Hepatocyte (in vitro differentiated cells): ENCODE measurements at places on chromosomes 7 and 10. TPM values are rescaled to one million over a fixed set of nuclear protein-coding genes. Genes with fewer than 3 reads are reported as not detected.

DNA sequence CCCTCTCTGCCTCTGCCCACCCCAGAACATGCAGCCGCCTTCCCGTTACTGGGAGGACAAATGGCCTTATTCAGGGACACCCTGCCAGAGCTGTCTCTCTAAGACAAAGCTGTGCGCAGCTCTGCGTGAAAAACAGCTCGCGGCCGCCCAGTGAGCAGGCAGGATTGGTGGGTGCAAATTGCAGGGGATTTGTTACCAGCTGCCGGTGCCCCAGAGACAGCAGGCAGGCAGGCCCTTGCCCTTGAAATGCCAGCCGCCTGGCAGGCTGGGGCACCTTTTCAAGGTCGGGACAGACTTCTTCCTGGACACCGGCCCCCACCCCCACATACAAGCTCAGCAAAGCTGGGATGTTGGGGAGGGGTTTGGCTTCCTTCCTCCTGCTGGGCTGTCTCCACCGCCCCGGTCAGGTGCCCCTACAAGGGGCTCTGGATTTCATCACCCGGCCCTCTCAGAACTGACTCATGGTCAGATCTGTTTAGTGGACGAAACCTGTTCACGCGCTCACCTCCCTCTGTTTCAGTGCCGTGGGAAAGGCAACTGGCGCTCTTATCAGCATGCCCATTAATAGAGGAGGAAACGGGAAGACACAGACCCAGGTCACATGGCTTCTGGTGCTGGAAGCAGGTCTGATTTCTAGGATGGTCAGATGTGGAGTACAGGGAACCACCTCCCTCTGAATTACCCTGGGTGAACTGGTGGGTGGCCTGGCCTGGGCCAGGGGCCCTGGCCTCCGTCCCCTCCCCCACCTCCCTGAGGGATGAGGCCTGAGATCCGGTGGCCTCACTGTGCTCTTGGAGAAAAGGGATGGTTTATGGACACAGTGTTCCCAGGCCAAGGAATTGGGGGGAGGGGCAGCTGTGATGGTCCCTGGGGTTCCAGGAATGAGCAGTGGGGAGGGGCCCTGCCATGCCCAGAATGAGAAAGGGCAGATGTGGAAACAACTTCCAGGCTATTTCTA, 123.9 kb upstream of the PPIF start:
- peak; percentile 78 for DNase-seq

GRCh38 chr10:125011171-125011925, 69.4 kb downstream of the ZRANB1 start:
- DNase-seq = no peak

DNA sequence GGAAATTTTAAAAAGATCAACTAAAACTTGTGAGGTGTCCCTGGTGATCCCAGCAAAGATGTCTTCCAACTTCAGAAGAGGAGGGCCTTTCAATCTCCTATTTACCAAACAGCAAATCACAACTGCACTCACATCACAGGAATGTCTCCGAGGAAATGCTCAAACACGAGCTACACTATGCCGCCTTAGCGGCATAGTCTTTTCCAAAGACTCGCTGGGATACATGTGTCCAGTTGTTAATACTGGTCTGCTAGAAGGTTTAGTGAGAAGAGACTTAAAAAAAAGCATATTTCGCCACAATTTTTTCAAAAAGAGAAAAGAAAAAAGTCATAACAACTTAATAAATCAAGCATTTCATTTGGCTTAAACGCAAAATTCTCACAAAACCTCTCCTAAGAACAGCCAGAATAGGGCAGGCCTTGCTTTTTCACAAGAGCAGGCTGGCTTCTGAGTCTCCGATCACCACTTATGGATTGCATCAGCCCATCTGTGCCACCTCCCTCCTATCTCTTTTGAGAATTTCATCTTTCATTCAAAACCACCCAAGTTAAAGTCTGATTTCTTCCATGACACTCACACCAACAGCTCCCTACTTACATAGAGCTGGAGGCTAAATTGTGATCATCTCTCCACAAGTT, 66.1 kb downstream of the GNA12 start:
- DNase-seq = no peak

GRCh38 chr10:30047430-30047829, 12.0 kb downstream of the JCAD start:
- DNase-seq = no peak

DNA sequence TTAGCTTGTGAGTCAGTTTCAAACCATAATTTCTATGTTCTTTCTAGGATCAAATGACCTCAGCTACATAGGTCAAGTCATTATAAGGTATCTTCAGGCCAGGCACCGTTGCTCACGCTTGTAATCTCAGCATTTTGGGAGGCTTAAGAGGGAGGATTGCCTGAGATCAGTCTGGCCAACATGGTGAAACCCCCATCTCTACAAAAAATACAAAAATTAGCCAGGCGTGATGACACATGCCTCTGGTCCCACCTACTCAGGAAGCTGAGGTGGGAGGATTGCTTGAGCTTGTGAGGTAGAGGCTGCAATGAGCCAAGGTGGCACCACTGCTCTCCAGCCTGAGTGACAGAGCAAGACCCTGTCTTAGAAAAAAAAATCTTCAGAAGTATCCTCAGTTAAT, 362.3 kb downstream of the GATA3 start:
- no peak for DNase-seq

Gene CABCOCO1
- 0.36 and 1.6 TPM in 2 replicates for total RNA-seq

Gene SFTPD
- total RNA-seq = 38.3 and 55.5 TPM in 2 replicates

- no peak for DNase-seq
These were observed 22.2 kb upstream of the FAM171A1 start for GRCh38 chr10:15393139-15393825.

DNA sequence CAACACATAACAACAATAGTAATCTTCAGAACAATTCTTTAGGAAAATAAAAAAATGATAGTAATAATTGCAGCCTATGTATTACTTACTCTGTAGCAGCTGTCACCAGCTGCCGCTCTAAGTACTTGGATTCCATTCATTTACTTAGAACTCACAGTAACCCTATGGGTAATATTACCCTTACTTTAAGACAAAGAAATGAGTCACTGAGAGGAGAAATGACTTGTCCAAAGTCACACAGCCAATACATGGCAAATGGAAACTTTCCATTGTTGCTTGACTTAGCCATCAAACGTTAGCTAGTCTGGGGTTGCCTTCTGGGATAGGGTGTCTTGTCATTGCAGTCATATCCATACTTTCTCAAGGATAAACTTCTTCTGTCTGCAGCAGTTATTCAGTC, 3.6 kb downstream of the CCNY start:
- no peak for DNase-seq

DNA sequence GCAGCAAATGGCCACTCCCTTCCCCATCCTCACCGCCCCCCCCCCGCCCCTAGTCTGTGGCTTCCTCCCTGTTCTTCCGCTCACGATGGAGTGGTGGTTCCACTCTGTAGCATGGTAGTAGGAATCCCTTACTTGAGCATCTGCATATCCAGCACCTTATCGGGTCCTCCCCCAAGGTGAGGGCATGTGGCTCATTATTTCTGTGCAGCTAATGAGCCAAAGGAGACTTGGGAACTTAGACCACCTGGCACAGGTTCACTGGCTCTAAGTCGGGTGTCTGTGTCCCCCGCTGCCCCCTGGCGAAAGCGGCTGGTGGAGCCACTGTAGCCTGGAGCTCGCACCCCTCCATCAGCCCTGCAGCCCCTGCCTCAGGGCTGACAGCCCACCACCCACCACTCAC, 22.8 kb upstream of the GPR26 start:
- no peak for DNase-seq

- DNase-seq = no peak
These were observed 156.9 kb upstream of the RHOBTB1 start for GRCh38 chr10:61100887-61101286.

GRCh38 chr10:71865561-71866041, 14.6 kb upstream of the PSAP start:
- DNase-seq = no peak

- DNase-seq = peak; percentile 70
These were observed 16.9 kb upstream of the STMP1 start for GRCh38 chr7:135645296-135645904.

Gene HGF
- total RNA-seq = 29.7 and 33.2 TPM in 2 replicates

DNA sequence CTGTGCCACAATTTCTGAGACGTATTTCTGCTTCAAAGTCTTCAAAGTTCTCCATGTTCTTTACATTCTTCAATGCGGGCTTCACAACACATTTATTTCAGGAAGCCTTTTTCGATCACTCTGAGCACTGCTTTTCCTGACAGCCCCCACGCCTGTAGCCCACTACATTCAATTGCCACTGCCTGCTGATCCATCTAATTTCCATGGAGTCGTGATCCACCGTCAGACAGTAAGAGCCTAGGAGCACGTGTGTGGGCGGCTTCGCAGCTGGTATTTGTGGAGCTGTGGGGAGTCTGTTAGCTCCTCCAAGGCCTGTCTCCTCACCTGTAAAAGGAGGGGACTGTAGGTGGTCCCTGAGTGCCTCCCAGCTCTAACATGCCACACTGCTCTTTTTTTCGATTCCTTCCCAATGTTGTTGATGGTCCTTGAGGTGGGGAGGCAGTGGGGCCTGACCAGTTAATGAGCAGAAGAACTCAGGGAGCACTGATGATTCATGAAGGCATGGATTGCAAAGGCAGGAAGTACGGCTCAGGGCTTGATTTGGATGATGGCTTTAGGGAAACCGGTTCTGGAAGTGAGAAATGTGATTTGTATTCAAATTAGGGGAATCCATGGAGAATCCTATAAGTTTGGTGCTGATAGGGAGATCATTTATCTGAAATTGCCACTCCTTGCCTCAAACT, 401.1 kb upstream of the PODXL start:
- no peak for DNase-seq

- DNase-seq = peak; percentile 62
These were observed 18.0 kb downstream of the PURB start for GRCh38 chr7:44867073-44867995.

Gene SNCG
- total RNA-seq = 2.7 and 12.1 TPM in 2 replicates

Gene CRYGN
- not detected in 2 replicates for total RNA-seq

GRCh38 chr10:69470463-69471384, 19.5 kb downstream of the TSPAN15 start:
- no peak for DNase-seq

DNA sequence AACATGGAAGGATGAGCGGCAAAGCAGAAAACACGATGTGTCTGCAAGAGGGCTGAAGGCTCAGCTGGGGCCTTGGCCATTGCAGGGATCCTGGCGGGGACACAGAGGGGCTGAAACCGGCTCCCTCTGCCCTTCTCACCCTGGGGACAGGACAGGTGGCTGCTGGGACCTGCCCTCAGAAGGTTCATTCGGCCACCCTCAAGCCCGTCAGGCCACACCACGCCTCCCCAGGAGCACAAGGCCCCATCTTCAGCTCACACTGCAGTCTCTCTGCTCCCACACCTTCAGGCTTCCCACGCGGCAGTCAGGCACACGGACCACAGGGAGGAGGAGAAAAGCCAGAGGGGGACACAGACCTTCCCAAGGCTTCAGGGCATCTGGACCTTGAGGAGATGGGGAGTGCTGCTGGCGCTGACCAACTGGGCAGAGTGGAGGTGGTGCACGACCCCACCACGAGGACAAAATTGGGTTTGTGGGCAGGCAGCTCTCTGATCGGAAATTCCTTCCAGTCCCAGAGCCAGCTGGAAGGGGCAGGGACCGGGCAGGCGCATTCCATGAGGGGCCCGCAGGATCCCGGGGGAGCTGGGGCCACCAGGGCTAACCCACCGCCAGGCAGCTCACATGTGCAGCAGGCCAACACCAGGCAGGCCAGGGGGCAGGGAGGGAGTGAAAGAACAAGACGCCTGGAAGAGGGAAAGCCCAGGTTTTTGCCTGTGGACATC, 104.0 kb downstream of the MAD1L1 start:
- no peak for DNase-seq

DNA sequence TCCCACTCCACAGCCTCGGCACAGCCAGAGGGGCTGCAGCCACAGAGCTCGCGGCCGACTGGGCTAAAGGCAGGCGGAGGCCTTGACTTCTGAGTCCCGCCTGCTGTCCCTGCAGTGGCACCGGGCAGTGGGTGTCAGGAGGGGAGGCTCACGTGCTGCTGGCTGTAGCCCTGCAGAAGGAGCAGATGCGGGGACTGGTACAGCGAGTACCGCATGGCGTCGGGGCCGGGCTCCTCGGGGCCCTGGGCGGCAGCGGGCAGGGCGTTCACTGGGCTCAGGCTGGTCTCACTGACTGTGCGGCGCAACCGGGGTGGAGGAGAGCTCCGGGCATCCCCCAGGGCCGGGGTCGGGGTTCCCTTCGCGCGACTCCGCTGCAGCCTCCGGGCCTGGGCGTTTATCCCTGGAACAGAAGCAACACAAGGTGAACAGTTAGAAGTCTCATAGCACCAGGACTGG, 25.6 kb downstream of the PAPOLB start:
- no peak for DNase-seq

Gene SLC26A3
- 14.2 and 18.1 TPM in 2 replicates for total RNA-seq

DNA sequence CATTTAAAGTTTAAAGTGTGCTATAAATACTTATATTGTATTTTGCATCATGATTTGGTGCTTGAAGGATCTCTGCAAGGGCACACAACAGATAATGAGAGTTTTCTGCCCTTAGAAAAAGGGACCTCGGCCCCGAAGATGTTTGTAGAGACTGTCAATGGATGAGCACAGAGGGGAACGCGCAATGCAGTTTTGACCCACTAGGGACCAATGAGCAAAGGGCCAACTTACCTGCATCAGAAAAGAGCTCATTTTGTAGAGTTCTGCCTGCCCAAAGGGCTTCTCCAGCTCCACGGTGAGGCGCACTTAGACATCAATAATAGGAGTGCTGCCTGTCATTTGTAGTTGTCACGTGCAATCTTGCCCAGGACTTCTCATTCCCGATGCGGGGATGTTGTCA, 91.1 kb downstream of the BUB3 start:
- DNase-seq = no peak

Gene HOXA13
- total RNA-seq = 13.0 and 14.2 TPM in 2 replicates

- no peak for DNase-seq
These were observed 8.8 kb downstream of the TNS3 start for GRCh38 chr7:47572939-47573757.

GRCh38 chr7:68682910-68683309, 915.4 kb upstream of the AUTS2 start:
- DNase-seq = no peak
